ENCODE measurements at places on chromosomes 7 and 10.

DNA sequence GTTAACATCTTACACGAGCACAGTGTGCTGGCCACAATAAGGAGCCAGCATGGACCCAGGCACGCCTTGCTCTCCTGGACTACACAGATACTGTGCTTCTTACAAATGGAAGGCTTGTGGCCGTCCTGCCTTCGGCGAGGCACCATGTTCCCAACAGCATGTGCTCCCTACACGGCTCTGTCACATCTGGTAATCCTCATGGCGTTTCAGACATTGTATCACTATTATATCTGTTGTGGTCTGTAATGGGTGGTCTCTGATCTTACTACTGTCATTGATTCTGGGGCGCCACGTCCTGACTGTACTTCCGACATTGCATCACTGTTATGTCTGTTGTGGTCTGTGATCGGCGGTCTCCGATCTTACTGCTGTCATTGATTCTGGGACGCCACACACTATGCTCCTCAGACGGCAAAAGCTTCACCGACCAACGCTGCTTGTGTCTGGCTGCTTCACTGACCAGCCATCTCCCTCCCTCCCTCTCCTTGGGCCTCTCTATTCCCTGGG, 195.4 kb downstream of the MAD1L1 start:
- peak; percentile 47 for DNase-seq

- no peak for DNase-seq
These were observed 194.3 kb downstream of the CYP26A1 start for GRCh38 chr10:93268021-93268420.

GRCh38 chr7:25311346-25311745, 83.1 kb upstream of the NPVF start:
- DNase-seq = no peak

- no peak for DNase-seq
These were observed 216.1 kb downstream of the GLRX3 start for GRCh38 chr10:130352291-130352645.

DNA sequence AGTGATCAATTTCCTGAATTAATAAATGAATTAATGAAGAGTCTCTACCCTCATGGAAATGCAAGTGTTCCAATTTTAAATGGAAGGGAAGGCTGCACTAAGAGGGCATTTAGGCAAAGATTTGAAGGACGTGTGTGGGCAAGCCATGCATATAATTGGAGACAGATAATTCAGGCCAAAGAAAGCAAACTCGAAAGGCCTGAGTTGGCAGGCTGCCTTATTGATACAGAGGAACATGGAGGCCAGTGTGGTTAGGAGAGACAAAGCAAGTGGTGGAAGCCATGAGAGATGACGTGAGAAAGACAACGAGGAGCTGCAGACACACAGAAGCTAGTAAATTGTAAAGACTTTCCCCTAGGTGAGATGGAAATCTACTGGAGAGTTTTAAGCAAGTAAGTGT, 15.4 kb upstream of the PCLO start:
- no peak for DNase-seq

GRCh38 chr10:90413196-90413595, 444.6 kb downstream of the HTR7 start:
- DNase-seq = no peak

DNA sequence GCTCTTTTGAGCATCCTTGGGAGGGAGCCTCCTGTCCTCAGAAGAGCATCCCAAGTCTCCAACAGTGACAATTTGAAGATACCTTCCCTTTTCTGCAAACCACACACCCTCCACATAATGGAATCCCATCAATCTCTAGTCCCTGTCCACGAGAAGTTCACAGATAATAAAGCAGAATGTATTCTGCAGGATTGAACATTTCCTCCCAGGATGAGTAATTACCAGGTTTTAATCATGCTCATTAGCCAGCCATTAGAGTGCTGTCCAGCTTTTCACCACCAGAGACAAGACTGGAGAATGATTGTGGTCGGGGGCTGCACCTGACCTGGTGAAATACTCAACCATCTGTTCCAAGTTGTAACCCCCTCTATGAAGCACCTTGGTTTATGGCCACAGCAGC, 958.6 kb downstream of the KCNMA1 start:
- DNase-seq = no peak

GRCh38 chr7:114952296-114952695, 30.4 kb downstream of the MDFIC start:
- no peak for DNase-seq

GRCh38 chr7:124269774-124270173, 236.9 kb upstream of the TMEM229A start:
- DNase-seq = no peak

GRCh38 chr7:88201305-88201704, 18.5 kb downstream of the SRI start:
- no peak for DNase-seq

DNA sequence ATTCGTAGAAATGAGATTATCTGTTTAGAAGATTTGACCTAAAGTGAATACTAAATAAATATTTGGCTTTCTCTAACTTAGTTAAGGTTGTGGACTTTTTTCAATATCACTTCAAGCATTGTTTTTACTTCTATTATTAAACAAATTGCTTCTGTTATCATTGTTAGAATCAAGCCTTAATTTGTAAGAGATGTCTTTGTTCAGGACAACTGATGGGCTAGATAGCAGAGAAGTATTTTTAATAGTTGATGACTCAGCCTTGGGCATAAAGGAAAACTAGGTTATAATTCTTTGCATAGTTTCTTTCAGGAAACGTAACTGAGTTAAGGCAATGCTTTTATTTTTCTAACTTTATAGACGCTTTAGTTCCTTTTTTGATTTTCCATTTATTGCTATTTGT, 128.8 kb upstream of the SMIM30 start:
- DNase-seq = no peak

DNA sequence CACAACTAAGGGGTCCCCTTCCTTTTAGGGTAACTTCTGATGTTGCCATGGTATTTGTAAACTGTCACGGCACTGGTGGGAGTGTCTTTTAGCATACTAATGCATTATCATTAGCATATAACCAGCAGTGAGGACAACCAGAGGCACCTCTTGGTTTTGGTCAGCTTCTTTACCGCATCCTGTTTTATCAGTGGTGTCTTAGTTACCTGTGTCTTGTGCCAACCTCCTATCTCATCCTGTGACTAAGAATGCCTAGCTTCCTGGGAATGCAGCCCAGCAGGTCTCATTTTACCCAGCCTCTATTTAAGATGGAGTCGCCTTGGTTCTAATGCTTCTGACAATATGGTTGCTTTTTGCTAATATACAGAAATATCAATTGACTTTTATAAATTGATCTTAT, 54.9 kb downstream of the AHCYL2 start:
- no peak for DNase-seq

DNA sequence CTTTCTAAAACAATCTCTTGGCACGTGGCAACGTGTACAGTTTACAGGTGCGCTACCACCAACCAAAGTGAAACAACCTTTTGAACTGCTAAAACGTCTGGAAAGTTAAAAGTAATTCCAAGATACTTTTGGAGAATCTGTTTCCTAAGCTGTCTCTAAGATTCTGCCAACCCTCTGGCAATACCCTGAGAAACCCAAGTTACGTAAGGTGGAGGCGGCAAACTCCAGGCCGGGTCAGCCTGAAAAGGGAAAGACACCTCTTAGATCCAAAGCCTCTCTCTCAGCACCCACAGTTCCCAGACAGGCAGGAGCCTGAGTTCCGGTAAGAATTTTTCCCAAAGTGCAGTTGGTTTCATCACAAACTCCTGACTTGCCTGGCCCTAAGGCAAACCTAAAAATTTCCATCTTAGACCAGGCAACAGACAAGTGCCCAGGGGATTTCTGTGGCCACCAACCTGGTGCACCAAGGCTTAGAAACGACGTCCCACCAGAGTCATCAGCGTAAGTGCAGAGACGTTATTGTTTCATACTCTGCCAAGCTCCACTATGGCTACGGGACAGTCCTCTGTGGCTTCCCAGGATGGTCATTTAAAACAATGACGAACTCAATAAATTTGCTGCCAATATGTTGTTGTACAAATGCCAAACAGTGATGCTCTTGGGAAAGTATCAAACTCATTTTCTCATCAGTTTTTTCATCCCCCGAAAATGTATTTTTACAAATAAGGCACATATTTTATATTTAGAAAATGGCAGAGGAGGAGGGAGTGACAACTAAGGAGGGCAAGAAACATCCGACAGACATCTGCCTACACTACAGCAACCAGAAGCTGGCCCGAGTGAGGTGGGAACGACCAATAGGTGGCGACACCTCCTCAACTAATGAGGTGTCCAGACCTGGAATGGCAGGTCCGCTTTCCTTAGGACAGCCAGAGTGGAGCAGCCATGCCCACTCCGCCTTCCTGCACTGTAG, 205.8 kb upstream of the FRMD4A start:
- peak; percentile 25 for DNase-seq

- no peak for DNase-seq
These were observed 423.7 kb downstream of the DPP6 start for GRCh38 chr7:154475864-154476263.

- no peak for DNase-seq
These were observed 309.2 kb downstream of the GPR158 start for GRCh38 chr10:25483999-25484398.

DNA sequence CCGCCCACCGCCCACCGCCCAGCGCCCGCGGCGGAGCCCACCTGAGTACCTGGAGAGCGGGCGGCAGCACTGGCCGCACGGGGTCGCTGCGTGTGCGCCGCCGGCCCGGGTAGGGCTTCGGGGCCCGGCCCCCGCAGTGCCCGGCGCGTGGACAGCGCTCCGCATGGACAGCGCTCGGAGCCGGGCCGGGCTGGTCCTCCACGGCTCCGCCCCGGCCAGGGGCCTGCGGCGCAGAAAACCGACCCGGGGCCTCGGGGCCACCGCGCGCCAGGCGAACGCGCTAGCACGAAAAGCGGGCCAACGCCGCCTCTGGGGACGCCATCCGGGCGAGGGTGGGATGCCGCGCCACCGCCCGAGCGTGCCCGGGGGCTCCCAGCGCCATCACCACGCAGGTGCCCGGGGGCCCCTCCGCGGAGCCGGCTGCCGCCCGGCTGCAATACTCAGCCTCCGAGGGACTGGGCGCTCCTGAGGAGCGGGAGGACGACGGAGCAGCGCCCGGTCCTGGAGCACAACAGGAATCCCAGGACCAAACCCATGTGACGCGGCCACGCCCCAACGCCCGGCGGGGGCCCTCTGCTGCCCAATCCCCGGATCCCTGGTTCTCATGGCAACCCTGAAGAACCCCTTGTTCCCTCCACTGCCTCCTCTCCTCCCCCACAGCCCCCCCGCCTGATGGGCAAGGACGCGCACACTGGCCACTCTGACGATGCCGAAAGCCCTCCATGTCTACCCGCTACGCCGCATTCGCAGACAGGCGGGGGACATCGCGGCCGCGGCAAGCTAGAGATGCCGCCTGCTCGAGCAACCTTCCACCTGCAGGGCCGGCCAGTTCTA, at the start of gene GRB10:
GRB10 (minus strand) TSS at position 522 of the 834 bp plus-strand sequence. CDS start 50,574 bp downstream, outside the sequence.
- DNase-seq = no peak

- no peak for DNase-seq
These were observed 21.2 kb downstream of the ASB15 start for GRCh38 chr7:123622660-123623386.

- DNase-seq = no peak
These were observed 116.7 kb upstream of the IMMP2L start for GRCh38 chr7:111678986-111679385.

GRCh38 chr7:537911-538634, 18.4 kb upstream of the PDGFA start:
- DNase-seq = no peak

GRCh38 chr10:70090951-70091350, 38.3 kb downstream of the MACROH2A2 start:
- DNase-seq = no peak

DNA sequence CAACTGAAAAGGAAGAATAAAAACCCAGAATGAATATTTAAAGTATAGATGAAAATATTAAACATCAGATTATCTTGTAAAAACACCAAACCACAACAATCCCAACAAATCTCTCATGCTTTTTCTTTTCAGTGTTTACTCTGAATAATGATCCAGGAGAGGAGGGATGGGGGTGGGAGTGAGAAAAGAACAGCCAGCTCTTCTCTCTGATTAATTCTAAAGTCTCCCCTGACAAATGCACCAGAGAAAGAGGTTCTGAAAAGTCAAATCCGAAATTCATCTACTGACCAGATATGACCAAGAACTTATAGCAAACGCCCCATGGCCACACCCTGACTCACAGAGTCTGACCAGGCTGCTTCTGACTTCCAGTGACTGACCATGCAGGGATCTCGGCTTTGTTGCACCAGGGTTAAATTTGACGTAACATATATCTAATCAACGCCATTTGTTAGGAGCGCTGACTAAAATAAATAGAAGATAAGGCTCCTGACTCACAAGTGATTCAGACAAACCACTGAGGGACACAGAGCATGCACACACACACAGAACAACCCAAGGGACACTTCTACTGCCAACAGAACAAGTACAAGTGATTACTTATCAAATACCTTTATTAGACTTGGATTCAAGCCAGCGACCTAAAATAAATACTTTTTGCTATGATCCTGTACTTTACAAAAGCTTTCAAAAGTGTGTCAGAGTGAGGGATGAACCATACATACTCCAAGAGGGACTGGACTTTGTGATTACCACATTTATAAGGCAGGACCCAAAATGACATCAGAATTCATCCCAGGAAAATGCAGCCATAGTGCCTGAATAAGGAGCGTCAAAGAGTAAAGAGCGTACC, 9.3 kb upstream of the SPOCK2 start:
- DNase-seq = no peak

DNA sequence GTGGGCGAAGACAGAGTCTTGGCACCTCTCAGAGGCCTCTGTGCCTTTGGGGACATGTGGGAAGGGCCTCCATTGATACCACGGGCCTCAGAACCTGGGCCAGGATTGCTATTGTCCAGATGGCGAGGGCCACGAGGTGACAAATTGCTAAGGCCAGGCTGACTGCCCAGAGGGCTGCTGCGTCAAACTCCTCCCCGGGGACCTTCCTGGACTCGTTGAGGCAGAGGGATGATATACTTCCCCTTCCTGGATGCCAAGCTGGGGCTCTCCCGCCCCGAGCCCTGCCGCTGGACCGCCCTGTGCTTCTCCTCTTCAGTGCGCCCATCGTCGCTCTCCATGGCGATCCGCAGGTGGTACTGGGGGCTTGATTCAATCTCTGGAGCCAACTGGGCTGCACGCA, 58.9 kb downstream of the LRRC72 start:
- DNase-seq = no peak

GRCh38 chr7:80294346-80294745, 159.7 kb downstream of the GNAI1 start:
- no peak for DNase-seq

GRCh38 chr7:51471210-51471980, 154.8 kb upstream of the COBL start:
- DNase-seq = no peak

DNA sequence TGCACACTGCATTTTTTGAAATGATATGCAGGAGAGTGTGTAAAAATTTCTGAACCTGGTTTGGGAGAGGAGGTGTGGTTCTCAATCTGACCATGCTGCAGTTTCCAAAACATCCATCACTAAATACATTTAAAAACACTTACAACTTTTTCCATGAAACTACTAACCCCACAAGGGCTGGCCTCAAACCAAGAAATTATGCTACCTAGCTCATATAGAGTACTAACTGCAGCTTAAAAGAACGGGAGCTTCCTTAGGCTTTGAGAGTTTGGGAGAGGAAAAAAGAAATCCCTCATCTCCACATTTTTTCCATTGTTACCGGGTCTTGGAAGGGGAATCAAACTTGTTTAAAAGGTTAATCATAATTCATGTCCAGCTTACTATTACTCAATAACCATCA, 214.2 kb downstream of the GLI3 start:
- no peak for DNase-seq

GRCh38 chr7:55490099-55490498, 82.2 kb downstream of the VOPP1 start:
- no peak for DNase-seq

Data from CD4-positive, alpha-beta T cell (primary cell).